Cardiac septum (tissue), 1 donor: ENCODE measurements at places on chromosomes 2 and 18. TPM values are rescaled to one million over a fixed set of nuclear protein-coding genes. Genes with fewer than 3 reads are reported as not detected.

Gene PGAP1
- 7.7 TPM for total RNA-seq

Gene KANSL1L
- total RNA-seq: 25.9 TPM

Gene RTP5
- 0.08 TPM for total RNA-seq

Gene LYG1
- total RNA-seq: 0.57 TPM

Gene SKOR2
- total RNA-seq: not detected

Gene VIT
- 2.6 TPM for total RNA-seq

Gene NBAS
- total RNA-seq: 38.9 TPM

Gene ABI2
- total RNA-seq: 91.7 TPM

Gene BIRC6
- total RNA-seq: 57.0 TPM

Gene MOGAT1
- 0.24 TPM for total RNA-seq

Gene STPG4
- not detected for total RNA-seq
